D341Med (cell line): ENCODE measurements at places on chromosomes 5 and 9.

DNA sequence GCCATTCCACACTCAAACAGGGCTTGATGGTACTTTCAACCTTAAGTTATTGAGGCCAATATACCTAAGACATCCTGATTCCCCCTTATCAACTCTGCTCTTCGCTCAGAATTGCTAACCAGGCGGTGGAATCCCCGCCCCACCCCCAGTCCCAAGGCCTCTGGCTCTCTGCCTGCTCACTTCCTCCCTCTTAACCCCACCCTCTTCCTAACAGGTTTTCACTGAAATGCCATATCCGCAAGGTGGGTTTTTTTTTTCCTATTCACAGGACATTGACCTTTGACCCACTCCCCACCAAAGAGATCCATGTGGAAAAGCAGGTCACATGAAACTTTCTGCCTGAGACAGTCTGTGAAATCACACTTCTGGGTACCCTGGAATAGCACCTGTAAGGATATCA lies 66.6 kb upstream of the IFNK start:
- no peak for DNase-seq

DNA sequence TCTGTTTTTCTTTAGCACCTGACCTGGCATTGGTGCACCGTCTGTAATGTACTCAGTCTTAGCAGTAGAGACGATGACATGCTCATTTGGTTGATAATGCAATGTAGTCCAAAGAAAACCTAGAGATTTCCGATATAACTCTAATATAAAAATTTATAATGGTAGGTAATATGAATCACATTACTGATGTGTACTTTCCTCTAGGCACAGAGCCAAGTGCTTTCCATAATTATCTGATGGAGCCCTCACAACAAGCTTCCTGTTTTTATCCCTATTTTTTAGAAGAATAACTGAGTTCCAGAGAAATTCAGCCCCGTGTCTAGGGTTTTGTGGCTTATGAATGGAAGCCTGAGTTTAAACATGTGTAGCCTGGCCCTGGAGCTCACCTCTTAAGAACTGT lies 53.7 kb downstream of the KDM4C start:
- DNase-seq: no peak

DNA sequence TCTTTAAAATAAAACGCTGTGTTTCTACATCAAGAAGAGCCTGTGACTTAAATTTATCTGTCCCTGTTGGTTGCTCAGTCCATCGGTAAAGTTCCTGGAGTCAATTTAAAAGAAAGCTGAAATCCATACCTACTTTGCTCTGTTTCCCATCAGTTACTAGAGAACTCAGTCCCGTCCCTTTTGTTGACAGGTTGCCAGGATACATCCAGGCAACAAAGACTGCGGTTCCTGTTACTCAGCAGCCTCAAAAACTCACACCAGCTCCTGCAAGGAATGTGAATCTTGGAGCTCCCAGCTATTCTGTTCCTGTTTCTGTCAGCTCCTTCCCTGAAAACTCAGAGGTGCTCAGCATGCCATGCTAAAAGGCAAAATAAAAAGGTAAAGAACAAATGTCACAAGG lies at the start of gene ZNF474:
Gene ZNF474 (plus strand): TSS at position 241 of the 400 bp plus-strand sequence. CDS start 22,445 bp downstream, outside the sequence.
- no peak for DNase-seq

- no peak for DNase-seq
Measured at GRCh38 chr9:90156318-90156717, 486.3 kb downstream of the DIRAS2 start.

DNA sequence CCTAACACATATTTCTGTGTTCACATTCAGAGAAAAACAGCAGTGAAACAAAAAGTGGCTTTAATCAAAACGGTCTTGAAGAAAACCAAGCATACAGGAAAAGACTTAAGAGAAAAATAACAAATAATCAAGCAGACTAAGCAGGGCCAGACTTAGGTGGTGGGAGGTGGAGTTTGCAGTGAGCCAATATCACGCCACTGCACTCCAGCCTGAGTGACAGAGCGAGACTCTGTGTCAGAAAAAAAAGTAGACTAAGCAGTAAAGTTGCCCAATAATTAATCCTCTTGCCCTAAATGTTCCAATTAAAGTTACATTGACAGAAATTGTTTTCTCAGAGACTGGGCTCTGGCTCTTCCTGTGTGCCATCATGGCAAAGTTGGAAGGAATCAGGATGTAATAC lies 26.6 kb upstream of the GLDC start:
- DNase-seq: no peak

DNA sequence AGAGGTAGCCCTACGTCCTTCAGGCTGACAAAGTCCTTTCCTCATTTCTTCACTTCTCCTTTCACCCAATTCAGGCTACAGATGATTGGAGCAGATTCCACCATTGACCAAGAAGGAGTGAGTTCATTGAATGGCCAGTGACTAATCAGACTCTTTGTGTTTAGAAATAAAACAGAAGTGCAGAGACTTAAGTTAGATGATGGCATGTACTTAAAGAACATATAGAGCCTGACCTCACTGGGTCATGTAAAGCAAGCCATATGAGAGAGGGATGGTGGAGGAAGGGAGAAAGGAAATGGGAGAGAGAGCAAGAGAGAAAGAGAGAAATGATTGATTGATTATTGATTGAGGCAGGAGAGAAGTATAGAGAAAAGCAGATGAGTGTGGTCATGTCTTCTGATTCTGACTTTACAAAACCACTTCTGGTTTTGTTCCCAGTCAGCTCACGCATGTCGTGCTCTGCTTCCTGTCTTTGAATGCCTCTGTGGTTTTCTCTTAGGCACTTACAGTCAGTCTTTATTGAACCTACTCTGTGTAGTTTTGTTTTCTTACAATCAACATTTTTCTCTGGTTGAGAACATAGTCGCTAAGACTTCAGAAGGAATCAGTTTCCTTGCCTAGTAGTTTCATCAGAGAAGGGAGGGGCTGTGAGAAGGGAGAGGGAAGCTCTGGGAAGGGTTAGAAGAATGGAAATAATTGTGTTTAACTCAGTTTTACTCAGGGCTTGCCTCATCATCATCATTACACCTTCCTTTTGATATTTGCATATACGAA lies 149.2 kb upstream of the KLF9 start:
- DNase-seq: no peak

DNA sequence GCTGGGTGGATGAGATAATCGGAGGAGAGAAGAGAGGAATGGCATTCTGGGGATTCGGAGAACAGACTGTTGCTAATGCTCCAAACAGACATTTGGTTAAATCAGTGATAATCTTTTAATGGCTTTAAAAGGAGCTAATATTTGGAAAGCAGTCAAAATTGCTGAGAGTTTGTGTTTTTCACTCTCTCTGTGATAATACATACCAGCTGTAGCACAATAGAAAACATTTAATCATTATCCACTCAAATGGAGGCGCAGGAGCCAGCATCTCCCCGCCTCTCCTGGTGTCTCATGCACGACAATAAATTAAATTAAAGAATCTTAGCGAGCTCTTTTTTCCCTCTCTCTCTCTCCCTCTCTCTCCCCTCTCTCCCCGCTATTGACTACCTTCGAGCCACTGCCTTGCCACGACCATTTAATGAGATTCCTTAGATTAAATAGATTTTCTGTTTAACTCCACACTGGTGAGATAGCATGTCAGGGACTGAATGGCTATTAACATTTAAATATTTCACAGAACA lies 268.6 kb upstream of the MVB12B start:
- DNase-seq: peak; percentile 70

- DNase-seq: no peak
Measured at GRCh38 chr5:57175551-57176309, 1.9 kb downstream of the GPBP1 start.

DNA sequence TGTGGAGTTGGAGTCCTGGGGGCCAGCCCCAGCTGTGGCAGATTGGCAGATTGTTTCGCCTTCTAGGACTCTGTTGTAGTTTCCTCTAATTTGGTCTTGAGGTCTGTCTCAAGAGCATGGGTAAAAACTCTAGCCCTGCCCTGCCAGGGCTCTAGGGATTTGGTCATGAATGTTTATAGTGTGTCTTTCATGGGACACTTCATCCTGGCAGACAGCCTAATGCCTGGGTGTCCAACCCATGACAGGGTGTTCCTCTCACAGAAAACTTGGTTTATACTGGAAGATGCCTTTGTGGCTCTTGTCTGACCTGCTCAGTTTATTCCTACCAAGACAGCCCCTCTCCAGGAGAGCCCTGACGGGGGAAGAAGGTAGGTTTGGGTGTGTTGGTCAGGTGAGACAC lies 45.5 kb downstream of the GALNT12 start:
- no peak for DNase-seq

GRCh38 chr9:129081388-129081904 lies 535 bp downstream of the DOLPP1 start:
- DNase-seq: no peak

DNA sequence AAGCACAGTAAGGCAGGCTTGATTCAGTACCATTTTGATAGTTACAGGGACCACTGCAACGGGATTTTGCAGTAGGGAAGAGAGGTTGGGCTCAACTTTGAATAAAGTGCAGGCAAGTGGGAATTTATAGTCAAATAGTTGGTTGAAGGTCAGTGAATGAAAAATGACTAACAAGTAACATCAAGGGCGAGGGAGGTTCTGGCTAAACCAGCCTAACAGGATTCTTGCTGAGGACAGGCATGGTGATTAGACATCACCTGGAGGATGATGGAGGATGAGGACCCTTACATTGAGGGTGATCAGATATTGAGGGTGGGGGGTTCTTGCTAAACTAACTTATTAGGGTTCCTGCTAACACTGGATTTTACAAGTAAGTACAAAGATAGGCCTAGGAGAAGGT lies 66.1 kb upstream of the SMC5 start:
- no peak for DNase-seq

DNA sequence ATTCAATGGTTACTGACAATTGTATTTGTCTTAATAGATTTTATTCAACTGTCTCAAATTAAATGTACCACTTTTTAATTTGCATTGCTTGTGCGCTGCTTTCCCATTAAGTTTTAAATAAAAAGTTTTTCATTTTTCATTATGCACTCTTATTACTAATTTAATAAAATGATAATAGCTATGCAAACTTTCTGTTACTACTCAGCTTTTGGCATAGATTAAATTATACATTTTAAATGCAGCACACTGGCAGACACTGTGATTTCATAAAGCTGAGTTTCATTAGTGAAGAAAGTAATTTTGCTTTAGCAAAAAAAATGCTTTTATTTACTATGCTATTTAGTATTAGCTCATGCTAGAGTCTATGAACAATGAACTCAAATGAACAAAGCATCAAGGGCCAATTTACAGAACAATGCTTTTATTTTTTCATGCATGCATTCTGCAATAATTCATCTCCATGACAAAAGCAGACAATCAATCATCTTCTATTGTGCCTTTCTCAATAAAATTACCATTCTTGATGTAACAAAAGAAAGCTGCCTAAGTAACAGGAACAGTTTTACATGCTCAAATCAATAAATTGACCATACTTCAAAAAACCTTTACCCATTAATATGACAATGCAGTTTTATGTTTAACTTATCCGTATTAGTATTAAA lies 595.2 kb upstream of the ARRDC3 start:
- DNase-seq: no peak

DNA sequence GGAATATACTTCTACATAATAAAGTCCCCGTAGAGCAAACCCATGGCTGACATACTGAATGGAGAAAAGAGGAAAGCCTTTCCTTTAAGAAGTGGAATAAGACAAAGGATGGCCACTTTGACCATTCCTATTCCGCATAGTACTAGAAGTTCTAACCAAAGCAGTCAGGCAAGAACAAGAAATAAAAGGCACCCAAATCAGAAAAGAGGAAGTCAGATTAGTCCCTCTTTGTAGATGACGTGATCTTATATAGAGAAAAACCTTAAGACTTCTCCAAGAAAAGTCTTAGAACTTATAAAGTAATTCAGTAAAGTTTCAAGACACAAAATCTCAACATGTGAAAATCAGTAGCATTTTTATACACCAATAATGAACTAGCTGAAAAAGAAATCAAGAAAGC lies 133.9 kb downstream of the GIN1 start:
- DNase-seq: no peak

- no peak for DNase-seq
Measured at GRCh38 chr5:133707629-133708028, 95.3 kb upstream of the FSTL4 start.

GRCh38 chr9:134940236-134941208 lies 22.8 kb upstream of the FCN1 start:
- DNase-seq: no peak
